IPS-NIHi11 (cell line): ENCODE measurements at places on chromosomes 3 and 15.
A peak's percentile ranks its signal among the peaks of the same experiment; 100 is the strongest.

GRCh38 chr3:66722675-66723074 is 221.9 kb upstream of the LRIG1 start:
- DNase-seq = peak; percentile 26

DNA sequence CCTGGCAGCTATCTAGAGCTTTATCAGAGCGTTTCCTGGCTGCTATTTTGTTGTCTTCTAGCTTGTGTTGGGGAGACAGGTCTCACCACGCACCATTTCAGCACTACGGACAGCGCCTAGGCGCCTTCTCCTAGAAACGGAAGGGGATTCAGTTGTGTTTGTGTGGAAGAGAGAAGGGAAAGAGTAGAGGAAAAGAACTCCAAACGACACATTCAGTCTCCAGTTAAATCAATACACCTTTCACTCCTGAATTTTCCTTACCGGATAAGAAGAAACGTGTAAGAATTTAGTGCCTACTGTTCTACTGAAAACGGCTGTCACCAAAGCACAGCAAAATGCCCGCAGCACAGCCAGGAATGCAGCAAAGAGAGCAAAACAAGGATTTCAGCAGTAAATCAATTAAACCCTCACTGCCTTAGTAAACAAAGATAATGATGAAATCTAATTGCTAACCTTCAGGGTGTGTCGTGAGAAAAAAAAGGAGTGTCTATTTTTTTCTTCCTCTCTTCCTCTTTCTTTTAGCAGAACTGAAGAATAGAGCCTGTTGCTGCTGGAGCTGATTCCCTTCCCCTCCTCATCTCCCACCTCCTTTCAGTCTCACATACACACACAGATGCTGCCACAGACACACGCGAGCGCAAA is 412 bp upstream of the CTXN2 start:
- peak; percentile 78 for DNase-seq

GRCh38 chr15:76059320-76060117 is at the start of gene TMEM266:
Gene TMEM266 (plus strand): TSS chr15:76059985. CDS start chr15:76134264, 74,279 bp downstream.
- peak; percentile 95 for DNase-seq

DNA sequence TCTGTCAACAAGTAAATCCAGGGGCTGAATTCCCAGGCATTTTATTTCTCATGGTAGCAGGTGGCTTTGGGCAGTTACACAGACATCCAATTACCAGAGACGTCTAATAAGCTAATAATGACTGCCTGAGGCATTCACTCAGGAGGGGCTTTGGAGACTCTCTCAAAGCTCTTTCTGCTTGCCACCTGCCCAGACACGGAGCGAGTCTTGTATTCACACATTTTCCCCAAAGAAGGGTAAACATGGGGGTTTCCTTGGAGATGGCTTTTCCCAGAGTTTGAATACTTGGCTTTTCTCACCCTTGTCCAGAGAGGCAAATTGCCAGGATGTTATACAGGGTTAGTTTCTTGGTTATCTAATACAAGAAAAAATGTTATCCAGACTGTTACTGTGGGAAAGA is 132.6 kb downstream of the DIPK2A start:
- no peak for DNase-seq

GRCh38 chr3:98008855-98009254 is 26.3 kb downstream of the GABRR3 start:
- no peak for DNase-seq

- DNase-seq = no peak
Observed at GRCh38 chr15:67132276-67132675, 66.9 kb downstream of the SMAD3 start.

DNA sequence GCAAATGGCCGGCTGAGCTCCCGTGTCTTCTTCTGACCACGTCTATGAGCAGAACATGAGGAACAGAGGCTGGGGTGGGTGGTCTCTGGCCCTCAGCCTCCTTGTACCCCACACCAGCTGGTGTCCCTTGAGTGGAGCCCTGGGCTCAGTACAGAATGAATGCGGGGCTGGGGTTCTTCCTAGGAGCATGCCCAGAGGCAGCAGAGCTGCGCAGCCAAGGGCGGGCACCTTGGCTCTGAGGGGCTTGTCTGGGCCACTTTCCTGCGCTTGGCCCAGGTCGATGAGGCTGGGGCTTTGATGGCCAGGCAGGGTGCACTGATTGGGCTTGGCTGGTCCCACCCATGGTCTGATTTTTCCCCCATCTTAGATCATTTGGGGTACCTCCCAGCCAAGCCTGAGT is 6.4 kb downstream of the SCN5A start:
- DNase-seq = no peak

DNA sequence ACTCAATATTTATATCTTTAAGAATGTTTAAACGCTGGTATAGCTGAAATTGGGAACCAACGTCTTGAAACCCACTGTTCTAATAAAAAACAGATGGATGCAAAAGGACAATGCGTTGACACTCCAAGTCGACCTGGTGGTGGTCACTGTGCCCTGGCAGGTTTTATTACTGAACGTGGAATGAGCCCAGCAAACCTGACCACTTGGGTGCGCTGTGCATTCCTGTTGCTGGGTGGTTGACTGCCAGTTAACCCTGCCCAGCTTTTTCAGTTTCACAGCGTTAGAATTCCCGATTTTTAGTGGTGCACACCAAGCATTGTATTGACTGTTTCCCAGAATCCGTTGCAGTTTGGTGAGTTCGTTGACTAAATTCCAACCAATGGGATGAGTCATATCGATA is 384.4 kb downstream of the OCA2 start:
- DNase-seq = peak; percentile 43

DNA sequence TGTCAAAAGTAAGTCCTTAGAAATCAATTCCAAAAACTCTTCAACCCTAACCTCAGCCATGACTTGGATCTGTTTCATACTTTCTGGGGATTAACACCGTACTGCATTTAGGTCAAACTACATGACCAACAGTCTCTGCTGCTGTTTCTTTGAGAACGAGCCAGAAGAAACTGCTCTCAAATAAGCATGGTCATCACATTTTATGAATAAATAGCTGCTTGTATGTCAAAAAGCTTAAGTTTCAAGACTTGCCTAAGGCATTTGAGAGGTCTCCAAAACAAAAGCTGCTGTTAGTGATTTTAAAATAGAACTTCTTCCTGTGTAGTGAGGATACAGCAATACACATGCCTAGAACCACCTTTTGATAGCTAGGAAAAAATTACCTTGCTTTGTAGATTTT is 166.3 kb upstream of the CHRM5 start:
- DNase-seq = no peak

- DNase-seq = peak; percentile 56
Observed at GRCh38 chr15:81400640-81401236, 26.7 kb upstream of the TMC3 start.

GRCh38 chr3:175288621-175289020 is 429.5 kb downstream of the NAALADL2 start:
- no peak for DNase-seq

- DNase-seq = no peak
Observed at GRCh38 chr3:41126961-41127360, 72.3 kb upstream of the CTNNB1 start.

- DNase-seq = peak; percentile 63
Observed at GRCh38 chr3:13484851-13485590, 4.9 kb downstream of the HDAC11 start.
